ENCODE measurements at places on chromosomes 5 and 9.
A peak's percentile ranks its signal among the peaks of the same experiment; 100 is the strongest.

DNA sequence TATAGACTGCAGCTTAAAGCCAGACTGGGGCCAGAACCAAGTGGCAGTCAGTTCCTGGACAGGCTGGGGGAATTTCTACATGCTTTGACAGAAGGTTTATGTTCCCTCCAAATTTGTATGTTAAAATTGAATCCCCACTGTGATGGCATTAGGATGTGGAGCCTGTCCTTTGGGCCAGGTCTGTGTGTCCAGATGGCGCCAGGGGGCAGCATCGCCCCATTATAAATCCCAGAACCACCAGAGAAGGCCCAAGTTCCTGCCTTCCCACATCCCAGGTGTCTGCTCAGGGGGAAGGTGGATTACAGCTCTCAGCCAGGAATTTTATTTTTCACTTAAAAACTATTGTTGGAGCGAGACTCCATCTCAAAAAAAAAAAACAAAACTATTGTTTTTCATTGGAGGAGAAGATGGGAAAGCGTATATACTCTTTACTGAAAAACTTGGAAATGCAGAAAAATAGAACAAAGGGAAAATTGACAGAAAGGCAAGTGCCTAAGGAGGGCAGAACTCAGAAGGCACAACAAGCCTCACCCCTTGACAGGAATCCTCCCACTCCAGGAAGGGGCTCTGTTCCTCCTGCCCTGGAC, 5.0 kb downstream of the IL3 start:
- H3K36me3 ChIP-seq: no peaks in the 10 kb centered on the region
- no peaks in the 10 kb centered on the region for H3K4me1 ChIP-seq
- DNase-seq: peak; percentile 46
- no peak overlapping the region for H3K4me3 ChIP-seq
- H3K27ac ChIP-seq: no peak overlapping the region

DNA sequence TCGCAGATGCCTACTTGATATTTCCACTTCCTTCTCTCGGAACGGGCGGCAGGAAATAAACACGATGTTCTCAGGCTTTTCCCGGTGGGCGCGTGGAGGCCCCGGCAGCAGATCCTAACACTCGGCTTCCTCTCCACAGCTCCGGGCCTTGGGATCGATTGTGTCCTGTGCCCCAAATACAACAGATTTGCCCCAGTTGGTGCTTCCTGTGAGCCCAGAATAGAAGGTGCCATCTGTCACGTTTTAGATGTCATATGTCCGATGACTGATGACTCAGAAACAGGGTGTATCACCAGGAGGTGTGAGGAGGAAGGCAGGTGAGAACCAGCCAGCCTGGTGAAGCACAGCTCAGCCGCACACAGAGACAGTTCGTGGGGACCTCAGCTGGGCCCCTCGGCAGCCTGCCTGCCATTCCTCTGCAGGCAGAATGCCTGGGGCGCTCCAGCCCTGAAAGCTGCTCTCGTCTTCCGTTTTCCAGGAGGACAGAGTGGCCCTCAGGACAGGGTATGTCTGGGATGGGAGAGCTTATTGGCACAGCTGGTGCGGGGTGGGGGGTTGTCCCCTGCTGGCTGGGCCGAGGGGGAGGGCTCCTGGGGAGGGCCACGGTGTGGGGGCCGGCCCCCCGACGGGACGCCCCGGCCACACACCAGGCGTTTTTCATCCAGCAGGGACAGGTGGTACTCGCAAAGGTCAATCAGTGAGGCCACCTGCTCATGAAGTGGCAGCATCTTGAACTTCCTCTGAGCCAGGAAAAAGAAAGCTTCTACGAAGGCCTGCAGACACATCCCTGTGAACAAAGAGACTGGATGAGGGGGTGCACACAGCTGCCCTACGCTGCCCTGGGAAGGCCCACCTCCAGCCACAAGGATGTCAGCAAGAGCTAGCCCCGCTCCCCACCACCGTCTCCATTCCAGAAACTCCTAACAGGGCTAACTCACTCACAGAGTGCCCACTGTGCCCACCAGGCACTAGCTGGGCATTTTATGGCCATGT, 171.0 kb downstream of the DAB2IP start:
- H3K4me1 ChIP-seq: peaks cover 12% of the 10 kb centered on the region
- no peak overlapping the region for H3K27ac ChIP-seq
- DNase-seq: no peak

- no peaks in the 10 kb centered on the region for H3K27me3 ChIP-seq
- H3K27ac ChIP-seq: no peak overlapping the region
- H3K36me3 ChIP-seq: no peaks in the 10 kb centered on the region
- DNase-seq: no peak
- no peak overlapping the region for H3K4me3 ChIP-seq
Observed at GRCh38 chr9:18826248-18826647, 206.8 kb downstream of the SAXO1 start.

DNA sequence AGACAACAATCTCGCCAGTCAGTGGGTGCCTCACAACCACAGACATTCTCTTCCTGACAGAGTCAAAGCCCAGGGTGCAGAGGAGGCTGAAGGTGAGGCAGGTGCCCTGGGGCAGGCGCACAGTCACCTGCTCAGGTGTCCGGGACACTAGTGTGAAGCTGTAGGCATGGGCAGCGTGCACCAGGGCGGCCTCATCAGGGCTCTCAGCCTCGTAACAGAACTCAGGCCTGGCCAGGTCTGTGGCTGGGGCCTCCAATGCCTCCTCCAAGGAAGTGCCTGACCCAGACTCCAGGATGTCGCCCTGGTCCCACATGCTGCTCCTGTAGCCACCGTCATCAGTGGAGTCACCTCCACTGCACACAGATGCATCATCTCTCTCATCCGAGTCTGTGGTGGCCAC, 198.7 kb downstream of the PTTG1 start:
- H3K27ac ChIP-seq: no peak overlapping the region
- no peaks in the 10 kb centered on the region for H3K36me3 ChIP-seq
- no peaks in the 10 kb centered on the region for H3K4me1 ChIP-seq
- no peak overlapping the region for H3K4me3 ChIP-seq
- DNase-seq: no peak

DNA sequence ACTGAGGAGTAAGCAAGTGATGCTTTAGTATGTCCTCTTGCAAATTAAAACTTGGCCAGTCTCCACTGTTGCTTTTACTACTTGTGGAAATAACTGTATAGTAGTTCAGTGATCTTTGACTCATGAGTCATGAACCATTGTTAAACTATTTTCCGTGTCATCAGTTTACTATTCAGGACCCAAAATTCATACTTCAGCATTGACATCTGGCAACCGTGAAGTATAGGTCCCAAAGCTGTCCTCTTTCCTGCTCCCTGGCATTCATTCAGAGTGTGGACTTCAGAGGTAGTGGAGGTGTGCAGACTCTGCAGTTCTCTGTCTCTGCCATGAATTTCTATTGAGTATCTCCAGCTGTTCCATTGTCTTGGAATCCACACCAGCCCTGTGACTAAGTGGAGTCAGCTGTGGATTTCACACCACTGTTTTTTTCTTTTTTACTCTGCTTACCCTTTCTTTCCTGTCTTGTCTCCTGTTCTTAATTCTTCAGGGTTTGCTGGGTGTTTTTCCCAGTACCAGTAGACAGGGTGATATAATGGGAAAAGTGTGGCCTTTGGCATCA, 7.5 kb downstream of the TDRD7 start:
- no peaks in the 10 kb centered on the region for H3K36me3 ChIP-seq
- no peaks in the 10 kb centered on the region for H3K4me1 ChIP-seq
- no peaks in the 10 kb centered on the region for H3K27me3 ChIP-seq
- DNase-seq: no peak
- no peak overlapping the region for H3K4me3 ChIP-seq

DNA sequence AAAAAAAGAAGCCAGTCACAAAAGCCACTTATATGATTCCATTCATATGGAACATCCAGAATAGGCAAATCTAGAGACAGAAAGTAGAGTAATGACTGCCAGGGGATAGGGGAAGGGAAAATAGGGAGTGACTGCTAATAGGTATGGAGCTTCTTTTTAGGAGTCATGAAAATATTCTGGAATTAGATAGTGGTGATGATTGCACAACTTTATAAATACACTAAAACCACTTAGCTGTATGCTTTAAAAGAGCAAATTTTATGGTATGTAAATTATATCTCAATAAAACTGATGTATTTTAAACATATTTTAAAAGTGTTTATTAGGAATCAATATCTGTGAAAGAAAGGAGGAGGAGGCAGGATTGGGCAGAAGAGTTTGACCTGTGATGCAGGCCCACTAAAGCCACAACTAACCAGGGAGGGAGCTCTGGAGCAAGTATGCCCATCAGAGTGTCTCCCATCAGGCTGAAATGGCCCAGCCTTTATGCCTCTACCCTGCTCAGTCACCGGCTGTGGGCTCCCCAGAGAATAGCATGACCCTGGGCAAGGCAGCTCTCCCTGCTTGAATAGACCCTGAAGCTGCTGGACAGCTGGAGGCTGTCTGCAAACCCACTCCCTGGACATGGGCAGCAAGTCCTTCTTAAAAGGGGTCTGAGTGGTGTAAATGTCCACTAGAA, 96.0 kb upstream of the SLC44A1 start:
- peak; percentile 29 for DNase-seq
- H3K27me3 ChIP-seq: no peaks in the 10 kb centered on the region
- H3K36me3 ChIP-seq: no peaks in the 10 kb centered on the region
- no peaks in the 10 kb centered on the region for H3K4me1 ChIP-seq
- H3K27ac ChIP-seq: no peak overlapping the region

- no peaks in the 10 kb centered on the region for H3K4me1 ChIP-seq
- H3K4me3 ChIP-seq: no peak overlapping the region
- no peaks in the 10 kb centered on the region for H3K36me3 ChIP-seq
- DNase-seq: peak; percentile 79
- no peaks in the 10 kb centered on the region for H3K27me3 ChIP-seq
Observed at GRCh38 chr5:170623576-170624181, 119.9 kb downstream of the KCNIP1 start.

DNA sequence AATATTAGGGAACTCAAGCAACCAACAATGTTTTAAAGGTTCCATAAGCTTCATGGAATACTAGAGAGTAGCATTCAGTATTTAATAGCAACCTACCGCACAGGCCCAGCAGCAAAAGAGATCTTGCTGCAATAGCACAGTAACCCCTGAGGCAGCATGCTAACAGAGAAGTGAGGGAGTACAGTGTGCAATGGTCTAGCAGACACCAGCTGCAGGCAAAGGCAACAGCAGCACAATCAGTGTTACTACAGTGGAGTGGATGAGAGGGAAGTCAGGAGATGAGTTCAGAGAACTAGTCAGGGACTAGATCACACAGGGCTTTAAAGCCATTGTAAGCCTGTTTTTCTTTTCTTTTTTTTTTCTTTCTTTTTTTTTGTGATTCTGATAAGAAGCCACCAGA, 2.8 kb downstream of the TICAM2 start:
- no peak for DNase-seq
- H3K4me3 ChIP-seq: no peak overlapping the region
- H3K36me3 ChIP-seq: no peaks in the 10 kb centered on the region
- H3K4me1 ChIP-seq: no peaks in the 10 kb centered on the region
- H3K27ac ChIP-seq: no peak overlapping the region
- no peaks in the 10 kb centered on the region for H3K27me3 ChIP-seq

GRCh38 chr5:170527991-170528390, 24.2 kb downstream of the KCNIP1 start:
- H3K27me3 ChIP-seq: no peaks in the 10 kb centered on the region
- H3K36me3 ChIP-seq: no peaks in the 10 kb centered on the region
- no peak overlapping the region for H3K4me3 ChIP-seq
- no peak overlapping the region for H3K27ac ChIP-seq

GRCh38 chr9:21110708-21111576, 30.7 kb downstream of the IFNW1 start:
- no peak overlapping the region for H3K4me3 ChIP-seq
- no peak overlapping the region for H3K27ac ChIP-seq
